Natural killer cell treated with Interleukin-12 subunit alpha and Interleukin-12 subunit beta and Interleukin-15 and Interleukin-18, amount 100 ng/mL, for 72 hours (primary cell): ENCODE measurements at places on chromosomes 7 and 10. TPM values are rescaled to one million over a fixed set of nuclear protein-coding genes. Genes with fewer than 3 reads are reported as not detected.

- DNase-seq, result no peak
Observed at GRCh38 chr10:86329093-86329710, 37.4 kb downstream of the GRID1 start.

- no peak for DNase-seq
Observed at GRCh38 chr10:85596389-85596788, 770.2 kb downstream of the GRID1 start.

GRCh38 chr7:95330204-95330960 is 6.0 kb upstream of the PON1 start:
- DNase-seq, result no peak

CHST3 gene
- not detected for total RNA-seq

- no peak for DNase-seq
Observed at GRCh38 chr10:1737222-1738061, at the start of gene ADARB2. TSS of gene ADARB2 (minus strand) at chr10:1737525.

- DNase-seq, result no peak
Observed at GRCh38 chr10:31648966-31649365, 279.7 kb downstream of the ARHGAP12 start.
